ENCODE measurements at places on chromosomes 6 and 20. TPM values are rescaled to one million over a fixed set of nuclear protein-coding genes. Genes with fewer than 3 reads are reported as not detected.

Gene AIF1
- polyA plus RNA-seq: not detected

Gene UCKL1
- 24.0 TPM for polyA plus RNA-seq

Gene KHDC1L
- polyA plus RNA-seq: not detected

Gene ARFGEF2
- 15.5 TPM for polyA plus RNA-seq

Gene ZBTB9
- 5.7 TPM for polyA plus RNA-seq

Gene HMGCLL1
- polyA plus RNA-seq: not detected

Gene RBBP8NL
- polyA plus RNA-seq: not detected

Gene FAM217A
- polyA plus RNA-seq: not detected

Gene MYCT1
- polyA plus RNA-seq: 0.02 TPM

Gene MRAP2
- polyA plus RNA-seq: 0.16 TPM

Gene CTAGE9
- polyA plus RNA-seq: not detected

Gene SMLR1
- not detected for polyA plus RNA-seq

Gene GINM1
- polyA plus RNA-seq: 38.0 TPM

- no peak for DNase-seq
Observed at GRCh38 chr20:819680-820322, 13.7 kb upstream of the FAM110A start.

DNA sequence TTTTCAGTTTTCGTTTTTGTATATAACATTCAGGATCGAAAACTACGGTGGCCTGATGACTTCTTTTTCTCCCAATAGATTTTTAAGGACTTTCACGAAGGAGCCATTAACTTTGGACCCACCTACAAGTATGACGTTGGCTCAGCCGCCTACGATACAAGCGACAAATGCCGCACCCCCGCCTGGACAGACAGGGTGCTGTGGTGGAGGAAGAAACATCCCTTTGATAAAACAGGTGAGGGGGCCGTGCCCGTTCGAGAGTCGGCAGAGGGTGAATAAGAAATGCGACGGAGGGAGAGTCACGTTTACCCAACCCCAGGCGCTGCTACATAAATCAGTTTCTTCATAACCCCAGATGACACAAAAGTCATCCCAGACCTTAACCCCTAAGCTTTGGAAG, 91.5 kb downstream of the SERAC1 start:
- no peak for DNase-seq

GRCh38 chr20:40309731-40310130, 379.3 kb downstream of the MAFB start:
- DNase-seq: no peak

GRCh38 chr6:42453654-42454427, 2.1 kb upstream of the TRERF1 start:
- DNase-seq: no peak

DNA sequence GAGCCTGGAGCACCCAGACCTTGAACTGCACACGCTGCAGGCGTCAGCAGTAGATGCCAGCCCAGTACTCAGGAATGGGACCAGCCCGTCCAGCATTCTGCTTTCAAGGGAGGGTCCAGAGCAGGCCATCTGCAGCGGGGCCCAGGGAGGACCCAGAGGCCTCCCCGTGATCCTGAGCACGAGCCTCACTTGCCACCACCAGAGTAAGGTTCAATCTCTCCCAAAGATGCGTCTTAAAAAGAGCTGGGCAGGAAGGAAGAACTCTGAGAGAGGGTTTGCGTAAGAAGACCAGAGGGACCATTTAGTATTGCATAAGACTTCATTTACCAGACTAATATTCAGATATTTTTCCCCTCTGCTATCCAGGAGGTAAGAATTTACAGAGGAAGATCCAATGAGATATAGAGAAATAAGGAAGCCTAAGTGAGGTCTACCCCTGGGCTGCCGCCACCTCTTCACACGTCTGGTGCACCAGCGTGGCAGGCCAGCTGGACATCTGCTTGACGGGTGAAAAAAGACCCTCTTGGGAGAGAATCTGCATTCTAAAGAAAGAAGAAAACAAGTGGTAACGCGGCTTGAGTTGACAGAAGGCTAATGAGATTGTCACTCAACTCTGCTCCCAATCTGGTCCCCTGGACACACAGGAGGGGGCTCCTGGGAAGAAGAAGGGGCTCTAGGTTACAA, 107.3 kb downstream of the PRND start:
- no peak for DNase-seq

- peak; percentile 97 for DNase-seq
Observed at GRCh38 chr6:77456531-77457248, 6.6 kb downstream of the HTR1B start.

- no peak for DNase-seq
Observed at GRCh38 chr20:4782378-4782772, 60.7 kb downstream of the PRND start.

DNA sequence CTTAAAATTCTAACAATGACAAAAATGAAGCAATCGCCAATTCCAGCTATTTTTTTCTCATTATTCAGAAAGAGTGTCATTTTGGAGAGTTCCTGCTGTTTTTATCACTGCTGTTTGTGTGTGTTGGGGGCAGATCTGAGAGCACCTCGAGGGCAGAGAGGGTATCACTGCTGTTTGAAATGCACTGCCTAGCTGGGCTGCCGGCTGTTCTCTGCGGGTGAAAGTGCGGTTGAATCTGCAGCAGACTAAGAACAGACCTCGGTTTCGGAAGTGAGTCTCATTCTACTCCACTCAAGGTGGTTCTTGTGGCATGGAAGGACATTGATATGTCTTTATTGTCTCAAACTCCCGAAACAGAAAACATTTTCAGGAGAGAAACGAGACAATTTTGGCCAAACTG, 18.3 kb downstream of the INSM1 start:
- DNase-seq: no peak

- no peak for DNase-seq
Observed at GRCh38 chr6:827431-827830, 134.5 kb upstream of the EXOC2 start.

DNA sequence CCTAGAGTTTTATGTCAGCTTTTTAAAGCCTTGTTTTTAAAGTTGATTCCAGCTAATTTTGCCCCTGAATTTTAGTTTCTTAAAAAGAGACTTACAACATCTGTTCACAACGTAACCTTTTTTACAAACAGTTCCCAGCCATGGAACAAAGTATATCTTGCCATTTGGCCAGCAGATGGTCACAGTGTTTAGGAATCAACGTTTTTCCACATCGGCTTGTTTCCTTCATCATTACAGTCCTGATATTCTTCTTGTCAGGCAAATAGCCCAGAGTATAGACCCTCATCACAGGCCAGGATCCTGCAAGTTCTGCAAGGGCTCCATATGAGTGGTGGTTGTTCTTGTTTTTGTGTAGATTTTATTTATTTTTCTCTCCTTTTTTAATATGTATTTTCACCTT, 341.7 kb upstream of the HTR1E start:
- no peak for DNase-seq

DNA sequence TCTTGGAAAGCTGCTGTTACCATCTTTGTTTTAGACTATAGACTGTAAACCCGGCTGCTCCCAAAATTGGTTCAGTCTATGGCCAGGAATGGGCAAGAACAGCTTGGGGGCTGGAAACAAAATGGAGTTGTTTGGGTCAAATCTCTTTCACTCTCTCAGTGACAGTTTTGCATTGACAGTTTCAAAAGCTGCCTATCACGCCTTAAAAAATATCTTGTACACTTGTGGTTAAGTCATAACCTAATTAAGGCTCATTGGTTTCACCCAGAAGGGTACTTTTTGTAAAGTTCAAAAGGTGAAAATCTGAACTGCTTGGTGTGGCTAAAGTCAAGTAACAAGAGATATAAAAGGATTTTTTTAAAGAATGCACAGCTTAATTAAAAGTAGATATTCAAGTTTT, 76.1 kb upstream of the PRL start:
- DNase-seq: no peak

DNA sequence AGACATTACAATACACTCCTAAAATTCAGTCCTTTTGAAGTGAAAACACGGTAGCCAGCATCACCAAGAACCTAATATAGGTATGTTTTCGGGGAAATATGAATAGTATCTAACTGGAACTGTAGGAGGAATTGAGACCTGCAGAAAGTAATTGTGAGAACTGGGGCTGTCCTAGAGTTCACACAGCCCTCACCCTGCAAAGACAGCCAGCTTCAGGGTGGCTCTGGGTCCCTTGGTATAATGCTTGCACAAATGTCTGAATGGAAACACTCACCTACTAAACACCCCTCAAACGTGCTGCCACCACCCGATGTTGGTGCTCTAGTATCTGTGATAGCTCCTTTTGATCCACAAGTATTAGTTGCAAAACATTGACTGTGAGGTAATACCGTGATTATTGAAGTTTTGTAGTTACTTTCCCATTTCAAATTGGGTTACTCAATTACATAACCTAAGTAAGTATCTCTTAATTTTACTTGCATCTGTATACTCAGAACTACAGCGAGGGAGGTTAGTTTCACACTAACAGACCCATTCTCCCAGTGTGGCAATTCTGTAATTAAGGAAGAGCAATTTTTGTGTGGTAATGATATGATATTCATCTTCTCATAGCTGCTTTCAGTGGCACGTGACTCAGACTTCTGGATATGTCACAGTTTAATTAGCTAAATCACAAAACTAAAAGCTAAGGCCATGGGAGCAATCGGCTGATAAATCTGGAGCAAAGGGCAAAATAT, 129.5 kb downstream of the INSM1 start:
- no peak for DNase-seq

- DNase-seq: no peak
Observed at GRCh38 chr20:59962155-59962554, 3.9 kb downstream of the CDH26 start.

- DNase-seq: no peak
Observed at GRCh38 chr20:57584768-57585461, 24.0 kb downstream of the PCK1 start.
